ENCODE measurements at places on chromosomes 4 and X.

DNA sequence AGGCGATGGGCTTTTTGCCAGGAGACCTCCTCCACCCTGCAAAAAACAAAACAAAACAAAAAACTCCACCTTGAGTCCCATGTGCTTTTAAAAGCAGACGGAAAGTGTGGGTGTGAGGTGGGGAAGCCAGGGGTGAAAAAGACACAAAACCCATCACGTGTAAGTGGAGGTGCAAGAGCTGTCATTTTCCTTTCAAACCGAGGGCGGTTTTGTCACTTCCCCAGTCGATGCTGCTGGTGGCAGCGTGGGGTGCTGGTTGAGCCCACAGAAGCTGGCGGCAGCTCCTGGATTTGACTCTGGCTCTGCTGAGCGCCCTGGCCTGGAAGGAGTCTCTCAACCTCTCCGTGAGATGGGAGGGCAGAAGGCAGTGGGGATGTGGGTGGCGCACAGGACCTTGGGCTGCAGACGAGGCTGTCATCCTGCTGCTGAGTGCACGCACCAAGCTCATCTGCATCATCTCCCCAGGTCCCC lies 110.0 kb downstream of the PSAPL1 start:
- no peak for DNase-seq

- no peak for DNase-seq
Measured at GRCh38 chr4:1759170-1759817, 33.8 kb upstream of the FGFR3 start.

GRCh38 chrX:104351173-104351769 lies 96.5 kb upstream of the ESX1 start:
- no peak for DNase-seq

GRCh38 chr4:108336076-108336475 lies 167.3 kb upstream of the LEF1 start:
- no peak for DNase-seq

GRCh38 chr4:1171311-1172227 lies 814 bp downstream of the SPON2 start:
- DNase-seq = peak; percentile 51

DNA sequence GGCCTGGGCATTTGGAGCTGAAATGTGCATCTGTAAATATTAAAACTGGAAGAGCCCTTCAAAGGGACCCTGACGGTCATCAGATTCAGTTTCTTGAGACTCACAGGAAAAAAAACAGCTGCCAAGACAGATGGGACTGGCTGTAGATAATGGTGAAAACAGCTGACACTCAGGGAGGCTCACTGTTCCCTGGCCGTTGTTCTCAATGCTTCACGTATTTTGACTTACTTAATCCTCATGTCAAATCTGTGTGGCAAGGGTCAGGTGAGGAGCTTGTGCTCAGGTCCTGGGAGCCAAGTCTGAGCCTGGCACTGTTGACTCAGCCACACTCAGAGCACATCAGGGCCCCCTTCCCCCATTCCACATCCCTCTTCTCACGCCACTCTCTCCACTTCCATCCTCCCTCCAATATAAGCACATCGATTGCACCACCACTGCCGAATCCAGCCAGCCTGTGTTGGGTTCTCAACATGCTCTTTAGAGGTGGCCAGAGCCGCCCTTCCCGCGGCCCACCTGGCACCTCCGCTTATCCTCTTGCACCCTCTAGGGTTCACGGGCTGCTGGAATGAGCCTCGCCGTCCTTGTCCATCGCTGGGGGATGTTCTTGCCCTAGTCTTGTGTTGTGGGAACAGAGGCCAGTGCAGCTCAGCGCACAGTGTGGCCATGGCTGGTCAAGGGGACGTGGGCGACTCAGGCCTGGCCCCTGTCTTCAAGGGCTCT lies 40.1 kb downstream of the EVC start:
- DNase-seq = no peak

DNA sequence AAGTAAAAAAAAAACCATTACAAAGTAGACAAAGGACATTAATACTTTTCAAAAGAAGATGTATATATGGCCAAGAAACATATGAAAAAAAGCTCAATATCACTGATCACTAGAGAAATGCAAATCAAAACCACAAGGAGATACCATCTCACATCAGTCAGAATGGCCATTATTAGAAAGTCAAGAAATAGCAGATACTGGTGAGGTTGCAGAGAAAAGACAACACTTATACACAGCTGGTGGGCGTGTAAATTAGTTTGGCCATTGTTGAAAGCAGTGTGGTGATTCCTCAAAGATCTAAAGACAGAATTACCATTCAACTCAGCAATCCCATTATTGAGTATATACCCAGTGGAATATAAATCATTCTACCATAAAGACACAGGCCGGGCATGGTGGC lies 39.3 kb downstream of the TASL start:
- no peak for DNase-seq

DNA sequence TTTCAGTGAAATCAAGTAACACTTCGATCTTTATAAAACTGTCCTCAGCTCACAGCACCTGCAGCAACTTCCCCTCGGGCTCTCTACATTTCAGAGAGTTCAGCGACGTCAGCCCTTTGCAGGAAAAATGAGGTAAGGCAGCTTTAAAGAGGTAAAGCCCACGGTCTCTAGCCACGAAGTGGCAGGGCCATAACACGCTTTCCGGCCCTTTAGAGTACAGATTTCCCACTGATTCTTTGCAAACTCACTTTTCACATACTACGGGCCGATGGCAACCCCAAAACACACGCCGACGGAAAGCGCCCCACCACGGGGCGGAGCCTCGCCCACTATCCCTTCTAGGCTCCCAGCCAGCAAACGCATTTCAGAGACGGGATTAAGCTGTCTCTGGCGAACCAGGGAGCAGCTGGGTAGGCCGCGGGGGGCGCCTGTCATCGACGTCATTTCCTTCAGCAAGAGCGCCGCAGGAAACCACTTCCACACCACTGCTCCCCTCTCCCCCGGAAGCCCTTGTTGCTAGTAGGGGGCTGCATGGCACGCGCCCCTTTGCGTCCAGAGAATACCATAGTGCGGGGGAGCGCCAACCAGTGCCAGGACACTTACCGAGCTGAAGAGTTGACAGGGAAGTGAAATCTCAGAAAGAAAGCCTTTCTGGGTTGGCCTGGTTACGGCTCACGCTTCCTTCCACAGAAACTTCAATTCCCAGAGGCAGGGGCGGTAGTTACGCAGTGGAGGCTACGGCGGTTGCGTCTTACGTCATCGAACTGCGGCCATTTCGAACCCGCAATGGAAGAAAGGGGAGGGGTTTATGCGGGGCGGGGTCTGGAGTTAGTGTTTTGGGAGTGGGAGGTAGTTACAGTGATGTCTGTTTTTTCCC lies at the start of gene TRMT10A:
Gene TRMT10A, minus strand, starts transcription at position 730 of the 877 bp plus-strand sequence. CDS start 4,701 bp downstream, outside the sequence.
- DNase-seq = peak; percentile 97

- no peak for DNase-seq
Measured at GRCh38 chr4:174521800-174522182, 497 bp downstream of the HPGD start.
